T47D (cell line): ENCODE measurements at places on chromosomes 2 and 18.

DNA sequence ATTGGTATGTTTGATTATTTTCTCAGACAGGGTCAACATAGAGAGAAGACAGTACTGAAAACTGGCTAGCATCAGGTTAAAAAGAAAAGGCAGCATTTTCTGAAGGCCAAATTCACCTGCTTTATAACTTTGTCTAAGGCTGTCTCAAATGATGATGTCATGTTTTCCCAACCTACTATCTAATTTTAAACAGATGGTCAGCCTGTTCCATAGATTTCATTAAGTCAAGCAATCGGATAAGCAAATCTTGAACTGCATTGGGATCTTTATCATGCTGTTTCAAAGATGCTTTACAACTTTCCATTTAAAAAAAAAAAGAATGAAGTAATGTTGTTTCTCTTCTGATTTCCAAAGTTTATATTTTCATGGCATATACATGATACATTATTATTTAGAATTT is 56.3 kb upstream of the SPOPL start:
- DNase-seq, result no peak

- no peak for DNase-seq
These were observed 192.1 kb downstream of the SEPTIN10 start for GRCh38 chr2:109421642-109422041.

DNA sequence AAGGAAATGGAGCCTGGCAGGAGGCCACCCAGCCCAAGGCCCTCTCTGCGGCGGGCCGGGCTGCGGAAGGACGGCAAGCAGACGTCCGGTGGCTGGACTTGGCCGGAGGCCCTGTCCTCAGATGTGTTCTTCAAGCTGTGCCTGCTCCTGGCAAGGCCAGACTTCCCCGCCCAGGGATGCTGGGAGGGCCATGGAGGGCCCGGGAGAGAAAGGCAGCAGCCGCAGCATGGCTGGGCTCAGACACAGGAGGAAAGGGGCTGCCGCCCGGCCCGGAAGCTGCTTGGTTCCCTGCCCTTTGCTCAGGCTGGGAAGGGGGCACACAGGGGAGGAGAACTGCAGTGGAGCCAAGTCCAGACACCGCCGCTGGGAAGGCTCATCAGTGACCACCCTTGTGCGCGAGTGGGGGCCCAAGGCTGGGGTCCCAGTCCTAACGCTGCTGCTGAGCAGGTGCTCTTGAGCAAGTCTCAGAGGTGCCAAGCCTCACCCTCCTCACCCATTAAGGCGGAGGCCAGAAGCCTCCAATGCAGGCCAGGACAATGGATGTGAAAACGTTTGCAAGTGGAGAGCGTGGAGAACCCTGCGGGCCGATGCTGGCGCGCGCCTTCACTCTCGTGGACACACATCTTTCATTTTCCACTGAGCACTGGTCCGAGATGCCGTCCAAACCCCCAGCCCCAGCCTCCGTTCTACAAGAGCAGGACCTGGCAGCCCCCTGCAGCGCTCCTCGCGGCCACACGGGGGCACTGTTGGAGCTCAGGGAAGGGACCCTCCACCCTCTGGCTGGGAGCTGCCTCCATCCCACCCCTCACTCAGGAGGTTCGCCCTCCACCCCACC is 7.9 kb downstream of the CROCC2 start:
- no peak for DNase-seq

DNA sequence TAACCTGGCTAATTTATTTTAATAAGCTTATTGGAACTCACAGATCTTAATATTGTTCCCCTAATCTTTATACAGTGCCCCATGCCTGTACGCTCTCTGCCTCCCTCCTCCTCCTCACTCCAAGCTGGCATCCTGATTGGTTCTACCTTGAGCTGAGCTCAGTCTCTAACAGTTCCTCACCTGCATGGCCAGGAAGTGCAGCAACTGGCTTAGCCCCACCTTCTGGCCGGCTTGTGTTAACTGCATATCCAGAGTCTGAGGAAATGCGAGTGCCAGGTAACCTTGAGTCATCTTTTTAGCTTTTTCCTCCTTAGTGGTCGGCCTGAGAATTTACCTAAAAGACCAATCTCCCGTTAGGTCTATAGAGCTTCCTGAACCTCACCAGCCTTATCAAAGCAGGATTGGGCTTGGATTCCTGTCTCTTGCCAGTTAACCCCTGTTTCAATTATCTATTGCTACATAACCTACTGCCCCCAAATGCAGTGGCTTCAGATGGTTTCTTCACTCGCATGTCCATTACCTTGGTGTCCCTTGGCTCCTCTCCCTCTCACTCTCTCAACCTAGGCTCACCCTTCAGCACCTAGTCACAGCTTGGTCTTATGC is 89.5 kb upstream of the STK39 start:
- peak; percentile 37 for DNase-seq

DNA sequence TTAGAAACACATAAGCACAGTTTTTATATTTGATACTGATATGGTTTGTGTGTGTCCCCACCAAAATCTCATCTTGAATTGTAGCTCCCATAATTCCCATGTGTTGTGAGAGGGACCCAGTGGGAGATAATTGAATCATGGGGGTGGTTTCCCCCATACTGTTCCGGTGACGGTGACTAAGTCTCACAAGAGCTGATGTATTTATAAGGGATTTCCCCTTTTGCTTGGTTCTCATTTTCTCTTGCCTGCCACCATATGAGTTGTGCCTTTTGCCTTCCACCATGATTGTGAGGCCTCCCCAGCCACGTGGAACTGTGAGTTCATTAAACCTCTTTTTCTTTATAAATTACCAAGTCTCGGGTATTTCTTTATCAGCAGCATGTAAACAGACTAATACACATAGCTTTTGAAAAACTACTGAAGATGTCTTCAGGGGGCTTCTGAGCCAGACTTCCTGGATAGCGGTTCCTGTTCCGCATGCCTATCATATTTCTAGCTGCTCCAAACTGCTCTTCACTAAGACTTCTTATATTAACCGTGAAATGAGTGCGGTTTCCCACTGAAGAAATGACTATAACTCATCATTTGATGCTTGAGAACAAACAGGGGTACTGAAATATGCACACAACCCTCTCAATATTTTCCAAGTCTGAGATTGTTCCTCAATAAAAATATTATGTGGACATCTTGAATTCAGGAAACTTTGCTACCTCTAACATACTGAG is 75.8 kb downstream of the SPHKAP start:
- no peak for DNase-seq

- DNase-seq, result no peak
These were observed 92.8 kb upstream of the MAP4K3 start for GRCh38 chr2:39529836-39530235.

GRCh38 chr2:174606336-174606735 is 8.7 kb upstream of the WIPF1 start:
- no peak for DNase-seq

- DNase-seq, result no peak
These were observed 28.6 kb upstream of the FHL2 start for GRCh38 chr2:105427485-105427884.

DNA sequence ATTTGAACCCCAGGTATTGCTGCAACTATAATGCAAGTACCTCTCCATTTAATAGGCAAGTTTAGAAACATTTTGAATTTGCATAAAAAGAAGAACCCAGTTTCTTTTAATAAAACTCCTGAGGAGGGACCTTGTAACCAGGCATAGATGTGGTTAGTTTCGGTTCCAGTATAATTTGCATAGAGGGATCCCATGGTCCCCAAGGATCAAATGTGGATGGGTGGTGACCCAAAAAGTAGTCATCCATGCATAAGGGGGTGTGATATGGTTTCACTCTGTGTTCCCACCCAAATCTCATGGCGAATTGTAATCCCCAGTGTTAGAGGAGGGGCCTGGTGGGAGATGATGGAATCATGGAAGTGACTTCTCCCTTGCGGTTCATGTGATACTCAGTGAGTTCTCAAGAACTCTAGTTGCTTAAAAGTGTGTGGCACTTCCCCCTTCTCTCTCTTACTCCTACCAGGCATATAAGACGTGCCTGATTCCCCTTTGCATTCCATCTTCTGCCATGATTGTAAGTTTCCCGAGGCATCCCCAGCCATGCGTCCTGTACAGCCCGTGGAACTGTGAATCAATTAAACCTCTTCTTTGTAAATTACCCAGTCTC is 40.2 kb upstream of the SKA1 start:
- DNase-seq, result no peak

- DNase-seq, result no peak
These were observed 82.3 kb downstream of the GALNT14 start for GRCh38 chr2:31055938-31056337.

- DNase-seq, result no peak
These were observed at the start of gene ATP6V1B1 for GRCh38 chr2:70935468-70936164. ATP6V1B1 (plus strand) TSS chr2:70935900; CDS start chr2:70935955, 55 bp downstream.

- no peak for DNase-seq
These were observed 254.2 kb downstream of the MYCN start for GRCh38 chr2:16194530-16194929.

- DNase-seq, result no peak
These were observed 332.3 kb upstream of the FIGN start for GRCh38 chr2:164068063-164068462.

DNA sequence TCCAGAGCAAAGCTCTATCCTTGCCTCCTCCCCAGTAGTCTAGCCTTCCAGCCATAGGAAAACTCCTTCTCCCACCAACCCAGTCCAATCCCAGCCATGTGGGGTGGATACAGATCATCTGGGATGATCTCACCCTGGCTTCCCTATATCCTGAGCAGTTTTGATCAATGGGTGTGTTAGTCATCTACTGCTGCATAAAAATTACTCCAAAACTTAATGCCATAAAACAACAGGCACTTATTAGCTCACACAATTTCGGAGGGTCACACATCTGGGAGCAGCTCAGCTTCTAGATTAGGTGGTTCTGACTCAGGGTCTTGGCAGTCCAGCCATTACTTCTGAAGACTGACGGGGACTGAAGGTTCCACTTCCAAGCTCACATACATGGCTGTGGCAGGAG is 190.4 kb downstream of the SPP2 start:
- DNase-seq, result no peak

DNA sequence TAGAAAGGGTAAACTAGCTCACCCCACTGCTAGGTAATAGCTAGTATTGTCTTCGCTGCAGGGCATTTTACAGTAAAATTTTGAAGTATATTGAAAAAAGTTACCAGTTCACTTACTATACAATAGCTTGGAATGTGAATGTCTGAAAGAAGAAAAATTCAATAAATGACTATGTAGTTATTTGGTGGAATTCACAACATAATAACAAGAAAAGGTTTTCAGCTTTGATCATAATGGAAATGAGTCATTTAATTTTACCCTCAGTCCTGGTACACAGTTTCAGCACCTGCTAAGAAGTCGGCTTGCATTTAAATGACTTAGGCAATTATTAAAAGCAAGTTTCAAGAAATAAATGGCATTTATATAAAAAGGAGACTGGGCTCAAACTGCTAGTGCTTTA is 90.4 kb downstream of the NUP35 start:
- no peak for DNase-seq

GRCh38 chr2:119326938-119327337 is 39.7 kb downstream of the C2orf76 start:
- no peak for DNase-seq

GRCh38 chr2:163198007-163198406 is 359.4 kb upstream of the KCNH7 start:
- DNase-seq, result no peak

DNA sequence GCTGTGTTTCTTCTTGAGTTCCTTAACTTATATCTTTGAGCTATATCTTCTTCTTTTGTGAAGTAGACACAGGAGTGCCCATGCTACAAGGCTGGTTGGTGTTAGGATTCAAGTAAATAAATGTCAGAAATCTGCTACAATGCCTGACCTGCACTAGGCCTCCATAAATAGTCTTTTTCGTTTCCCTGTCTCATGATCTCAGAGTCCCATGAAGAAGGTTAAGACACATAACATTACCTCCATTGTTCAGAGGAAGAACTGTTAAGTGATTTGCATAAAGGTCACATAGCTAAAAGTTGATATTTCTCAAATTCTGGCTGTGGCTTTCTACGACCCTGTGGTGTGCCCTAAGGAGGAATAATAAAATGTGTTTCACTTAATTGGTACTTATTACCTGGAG is 228.4 kb downstream of the KCNS3 start:
- no peak for DNase-seq

DNA sequence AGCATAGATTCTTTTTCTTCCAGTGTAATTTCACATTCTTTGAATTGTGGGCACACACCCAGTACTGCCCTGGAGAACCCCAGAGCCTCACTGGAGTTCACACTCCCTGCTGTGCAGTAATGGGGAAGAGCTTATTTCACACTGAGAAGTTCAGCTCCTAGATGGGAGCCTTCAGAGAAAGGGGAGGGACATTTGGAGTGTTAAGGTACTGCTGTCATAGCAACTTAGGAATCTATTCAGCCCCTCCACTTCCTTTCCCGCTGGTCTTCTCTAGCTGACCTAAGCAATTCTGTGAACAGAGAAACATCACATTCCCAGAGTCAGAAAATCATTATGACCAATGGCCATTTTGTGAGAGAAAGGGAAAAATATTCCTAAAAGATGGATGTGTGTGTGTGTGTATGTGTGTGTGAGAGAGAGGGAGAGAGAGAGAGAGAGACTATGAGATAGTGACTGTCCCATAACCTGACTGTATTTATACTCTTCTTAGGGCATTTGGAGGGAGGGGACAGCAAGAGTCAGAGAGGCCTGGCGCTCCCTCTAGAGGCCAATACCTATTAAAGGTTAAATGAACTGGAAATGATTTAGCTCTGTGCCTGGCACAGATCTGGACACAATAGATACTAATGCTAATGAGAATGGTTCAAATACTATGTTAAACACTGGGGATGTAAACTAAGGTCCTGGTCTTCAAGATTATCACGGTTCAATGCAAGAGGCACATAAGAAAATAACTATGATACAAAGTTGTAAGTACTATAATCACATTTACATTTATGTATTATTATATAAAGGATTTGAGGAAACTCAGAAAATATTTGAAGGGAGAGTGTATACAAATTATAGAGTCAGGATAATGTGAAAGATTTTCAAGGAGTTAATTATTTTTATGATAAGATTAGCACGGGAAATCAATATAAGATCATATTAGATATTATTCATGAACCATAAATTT is 41.5 kb upstream of the RPE start:
- peak; percentile 16 for DNase-seq

DNA sequence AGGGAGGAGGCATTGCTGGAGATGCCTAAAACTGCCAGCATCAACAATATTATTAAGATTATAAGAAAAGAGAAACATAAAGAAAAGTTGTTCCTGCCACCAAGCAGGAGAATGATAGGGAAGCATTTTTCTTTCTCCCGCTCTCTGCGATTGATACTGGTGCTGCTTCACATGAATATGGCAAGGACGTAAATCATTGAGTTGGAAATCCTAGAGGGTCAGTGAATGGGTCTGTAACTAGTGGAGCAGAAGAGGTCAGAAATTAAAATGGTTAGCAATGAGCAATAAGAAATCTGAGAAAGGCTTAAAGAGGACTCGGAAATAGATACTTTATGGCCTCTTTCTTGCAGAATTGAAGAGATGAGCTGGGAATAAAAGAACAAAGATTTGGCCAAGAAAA is 631.7 kb downstream of the BCL11A start:
- no peak for DNase-seq

GRCh38 chr2:168684921-168685599 is 117.4 kb upstream of the NOSTRIN start:
- no peak for DNase-seq
